ENCODE measurements at places on chromosomes 7 and 10. TPM values are rescaled to one million over a fixed set of nuclear protein-coding genes. Genes with fewer than 3 reads are reported as not detected.

The SUN3 gene
- polyA plus RNA-seq, result 0.58 TPM

The GPR22 gene
- polyA plus RNA-seq, result 0.31 TPM

The CDC14C gene
- not detected for polyA plus RNA-seq

The LMOD2 gene
- not detected for polyA plus RNA-seq

The ELMO1 gene
- 10.9 TPM for polyA plus RNA-seq

The AKR1D1 gene
- 0.13 TPM for polyA plus RNA-seq

The PRKAR2B gene
- polyA plus RNA-seq, result 41.0 TPM

The FXYD4 gene
- polyA plus RNA-seq, result 0.22 TPM

The TRIM50 gene
- 0.28 TPM for polyA plus RNA-seq

The SYCE1 gene
- 0.60 TPM for polyA plus RNA-seq

The HTR5A gene
- not detected for polyA plus RNA-seq

The LDB1 gene
- polyA plus RNA-seq, result 118 TPM

The PPRC1 gene
- 35.3 TPM for polyA plus RNA-seq

The TFEC gene
- polyA plus RNA-seq, result 25.3 TPM

The COL13A1 gene
- polyA plus RNA-seq, result 23.4 TPM

The LYZL1 gene
- not detected for polyA plus RNA-seq

The AKR1C8 gene
- polyA plus RNA-seq, result 0.64 TPM

The ADCYAP1R1 gene
- 0.74 TPM for polyA plus RNA-seq

The GIMAP6 gene
- 16.3 TPM for polyA plus RNA-seq

The ZNRF2 gene
- 17.2 TPM for polyA plus RNA-seq

The RTKN2 gene
- polyA plus RNA-seq, result 13.9 TPM

The SAMD9L gene
- polyA plus RNA-seq, result 3.5 TPM

The EMX2 gene
- 161 TPM for polyA plus RNA-seq

The STRA8 gene
- polyA plus RNA-seq, result 0.33 TPM

The CYP26C1 gene
- 0.09 TPM for polyA plus RNA-seq

The SHTN1 gene
- 25.6 TPM for polyA plus RNA-seq

The CNPY1 gene
- not detected for polyA plus RNA-seq

The DBNL gene
- 77.5 TPM for polyA plus RNA-seq

The DLG5 gene
- polyA plus RNA-seq, result 40.1 TPM
